ENCODE measurements at places on chromosomes 1 and 21. TPM values are rescaled to one million over a fixed set of nuclear protein-coding genes. Genes with fewer than 3 reads are reported as not detected.

The SEMA6C gene
- 0.21 TPM for total RNA-seq

The KRTAP21-1 gene
- not detected for total RNA-seq

The C4BPB gene
- not detected for total RNA-seq

The BARHL2 gene
- not detected for total RNA-seq

The HPCA gene
- not detected for total RNA-seq

Data from tracheal epithelial cell (primary cell).